ENCODE measurements at places on chromosomes 1 and 21.

DNA sequence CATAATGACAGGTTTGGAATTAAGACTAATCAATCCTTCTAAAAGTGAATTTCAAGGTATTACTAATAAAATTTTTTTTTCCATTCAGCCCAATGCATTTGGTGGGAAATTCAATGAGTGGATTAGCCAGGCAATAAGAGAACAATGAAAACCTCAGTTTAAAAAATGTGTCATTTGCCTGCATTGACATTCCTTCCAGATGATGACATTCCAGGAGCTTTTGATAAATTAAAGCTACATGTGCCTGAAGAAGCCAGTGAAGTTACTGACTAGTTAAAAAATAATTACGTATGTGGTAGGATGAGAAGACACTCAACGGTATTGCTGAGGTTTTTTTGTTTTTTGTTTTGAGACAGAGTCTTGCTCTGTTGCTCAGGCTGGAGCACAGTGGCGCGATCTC is 37.9 kb upstream of the RC3H1 start:
- no peak for DNase-seq

- DNase-seq = no peak
These were observed 185.1 kb downstream of the FOXD2 start for GRCh38 chr1:47622776-47623556.

- no peak for DNase-seq
These were observed 19.1 kb upstream of the KCNA10 start for GRCh38 chr1:110538075-110538474.

- DNase-seq = peak; percentile 97
These were observed 6.9 kb downstream of the TNFRSF1B start for GRCh38 chr1:12173631-12174121.

- no peak for DNase-seq
These were observed 2.7 kb upstream of the PTPN22 start for GRCh38 chr1:113874012-113874879.

DNA sequence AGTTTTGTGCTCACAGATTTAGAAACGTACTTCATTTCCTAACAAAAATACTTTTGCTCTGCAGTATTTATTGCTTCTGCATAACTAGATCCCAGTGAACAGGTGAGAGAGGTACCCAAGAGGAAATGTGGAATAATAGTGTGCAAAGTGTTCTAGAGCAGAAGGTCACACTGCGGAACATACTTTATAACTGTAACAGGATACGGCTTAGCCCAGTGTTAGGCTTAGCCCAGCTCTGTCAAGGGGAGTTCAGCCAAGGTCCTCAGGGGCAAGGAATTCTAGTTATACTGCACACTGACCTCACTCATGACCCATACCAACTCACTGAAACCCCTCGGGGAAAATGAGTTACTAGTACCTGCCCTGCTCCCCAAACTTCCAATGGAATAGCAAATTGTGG is 55.3 kb downstream of the PTPN14 start:
- no peak for DNase-seq

Data from stimulated activated CD8-positive, alpha-beta memory T cell treated with anti-CD3 and anti-CD28 coated beads, Interleukin-7, amount 100 ng/mL, for 4 hours (primary cell).